Frontal cortex (tissue), 4 donors: ENCODE measurements at places on chromosomes 5 and 9. TPM values are rescaled to one million over a fixed set of nuclear protein-coding genes. Genes with fewer than 3 reads are reported as not detected.

- no peak for DNase-seq
Observed at GRCh38 chr5:150542933-150543445, 35.1 kb downstream of the NDST1 start.

DNA sequence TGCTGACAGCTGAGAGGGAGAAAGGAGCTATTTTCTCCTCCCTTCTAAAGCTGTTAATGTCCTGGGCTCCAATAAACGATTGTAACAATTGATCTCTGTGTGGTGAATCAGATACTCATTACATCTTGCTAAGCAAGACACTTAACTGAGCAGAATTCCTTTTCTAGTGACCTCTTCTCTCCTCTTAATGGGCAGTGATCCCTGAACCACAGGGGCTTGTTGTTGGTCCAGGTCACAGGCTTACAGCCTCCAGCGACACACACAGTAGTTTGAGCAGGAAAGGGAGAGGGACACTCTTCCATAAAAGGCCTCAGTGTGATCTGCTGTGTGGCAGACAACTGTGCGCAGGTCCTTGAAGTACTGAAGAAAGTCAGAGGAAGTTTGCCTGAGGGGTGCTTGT lies 58.5 kb upstream of the MYO10 start:
- DNase-seq = no peak

DNA sequence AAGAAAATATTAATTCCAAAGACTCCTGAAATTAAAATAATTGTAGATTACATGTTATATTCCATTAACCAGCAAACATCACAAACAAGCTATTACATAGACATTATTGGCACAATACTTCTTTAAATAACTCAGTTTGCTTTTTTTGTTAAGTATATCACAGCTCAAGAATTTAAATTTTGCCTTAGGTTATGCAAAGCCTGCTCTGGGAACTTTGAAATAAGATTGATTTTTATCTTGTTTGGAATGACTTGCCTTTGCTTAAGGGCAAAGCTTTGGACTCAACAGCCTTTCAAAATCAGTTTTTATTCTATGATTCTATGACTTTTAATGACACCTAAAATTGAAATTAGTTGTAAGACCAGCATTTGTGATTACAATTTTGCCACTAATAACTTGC lies 78.2 kb downstream of the ALDH7A1 start:
- no peak for DNase-seq

DNA sequence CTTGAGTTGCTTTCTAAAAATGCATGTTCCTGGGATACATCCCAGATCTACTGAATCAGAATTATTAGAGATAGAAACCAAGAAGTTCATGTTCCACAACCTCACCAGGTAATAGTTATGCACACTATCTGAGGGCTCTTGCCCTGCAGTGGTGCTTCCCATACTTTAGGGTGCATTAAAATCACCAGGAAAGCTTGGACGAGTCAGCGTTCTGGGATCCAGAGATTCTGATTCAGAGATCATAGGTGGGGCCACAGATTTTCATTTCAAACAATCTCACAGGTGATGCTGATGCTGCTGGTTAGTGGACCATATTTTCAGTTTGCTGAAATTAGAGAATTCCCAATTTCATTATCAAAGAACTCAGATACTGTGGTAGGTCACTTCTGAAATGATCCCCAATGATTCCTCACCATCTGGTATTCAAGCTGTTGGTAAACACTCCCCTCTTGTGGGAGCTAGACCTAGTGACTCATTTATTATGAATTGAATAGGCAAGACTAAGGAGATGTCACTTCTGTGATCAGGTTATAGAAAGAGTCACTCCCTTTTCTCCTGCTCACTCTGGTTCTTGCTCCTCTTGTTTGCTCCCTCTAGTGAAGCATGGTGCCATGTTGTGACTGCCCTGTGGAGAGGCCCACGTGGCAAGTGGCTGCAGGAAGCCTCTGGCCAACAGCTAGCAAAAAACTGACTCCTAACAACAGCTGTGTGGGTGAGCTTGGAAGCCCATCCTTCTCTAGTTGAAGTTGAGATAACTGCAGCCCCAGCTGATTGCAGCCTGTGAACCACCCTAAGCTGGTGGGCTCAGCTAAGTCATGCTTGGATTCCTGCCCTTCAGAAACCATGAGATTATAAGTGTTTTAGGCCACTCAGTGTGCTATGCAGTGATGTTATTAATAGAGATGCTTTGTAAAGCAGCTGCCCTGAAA lies 59.8 kb downstream of the SH3TC2 start:
- no peak for DNase-seq

GRCh38 chr9:34097865-34098264 lies 28.6 kb downstream of the DCAF12 start:
- no peak for DNase-seq

GRCh38 chr5:120684213-120684612 lies 220.1 kb downstream of the PRR16 start:
- DNase-seq = no peak

- DNase-seq = no peak
Observed at GRCh38 chr5:128632264-128632663, 94.2 kb upstream of the FBN2 start.

- DNase-seq = peak; percentile 26
Observed at GRCh38 chr5:61949054-61949678, 356.8 kb upstream of the KIF2A start.

- no peak for DNase-seq
Observed at GRCh38 chr9:106707291-106707690, 155.7 kb upstream of the ZNF462 start.

The C5orf47 gene
- total RNA-seq = 0.41 TPM

DNA sequence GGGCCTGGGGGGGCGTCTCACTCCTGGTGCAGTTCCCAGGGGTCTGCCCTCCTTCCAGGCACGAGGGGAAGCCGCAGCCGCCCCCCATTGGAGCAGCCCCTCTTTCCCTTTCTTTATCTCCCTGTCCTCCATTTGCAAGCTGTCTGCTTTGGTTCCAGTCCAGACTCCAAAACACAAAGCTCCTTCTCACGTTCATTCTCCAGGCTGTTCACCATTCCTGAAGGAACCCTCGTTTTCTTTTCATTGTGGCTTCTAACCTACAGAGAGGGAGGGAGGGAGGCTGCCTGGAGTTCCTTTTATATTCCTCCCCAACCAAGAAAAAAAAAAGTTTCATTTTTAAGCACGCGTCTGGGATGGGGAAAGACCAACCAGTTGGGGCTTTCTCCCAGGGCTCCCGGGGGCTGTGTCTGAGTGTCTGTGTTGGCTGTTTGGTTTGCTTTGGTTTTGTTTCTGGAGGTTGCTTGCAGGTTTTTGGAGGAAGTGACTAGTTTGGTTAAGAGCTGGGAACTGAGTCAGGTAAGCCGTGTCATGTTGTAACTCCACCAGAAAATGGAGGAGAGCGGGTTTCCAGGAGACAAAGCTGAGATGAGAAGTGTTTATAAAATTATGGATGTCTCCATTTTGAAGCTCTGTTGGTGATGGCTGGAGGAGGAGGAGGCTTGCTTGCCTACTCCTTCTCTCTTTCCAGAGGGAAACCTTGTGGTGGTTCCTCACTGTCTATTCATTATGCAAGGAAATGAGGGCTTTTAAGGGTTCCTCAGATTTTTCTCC lies 1.6 kb downstream of the ZNF462 start:
- DNase-seq = no peak

DNA sequence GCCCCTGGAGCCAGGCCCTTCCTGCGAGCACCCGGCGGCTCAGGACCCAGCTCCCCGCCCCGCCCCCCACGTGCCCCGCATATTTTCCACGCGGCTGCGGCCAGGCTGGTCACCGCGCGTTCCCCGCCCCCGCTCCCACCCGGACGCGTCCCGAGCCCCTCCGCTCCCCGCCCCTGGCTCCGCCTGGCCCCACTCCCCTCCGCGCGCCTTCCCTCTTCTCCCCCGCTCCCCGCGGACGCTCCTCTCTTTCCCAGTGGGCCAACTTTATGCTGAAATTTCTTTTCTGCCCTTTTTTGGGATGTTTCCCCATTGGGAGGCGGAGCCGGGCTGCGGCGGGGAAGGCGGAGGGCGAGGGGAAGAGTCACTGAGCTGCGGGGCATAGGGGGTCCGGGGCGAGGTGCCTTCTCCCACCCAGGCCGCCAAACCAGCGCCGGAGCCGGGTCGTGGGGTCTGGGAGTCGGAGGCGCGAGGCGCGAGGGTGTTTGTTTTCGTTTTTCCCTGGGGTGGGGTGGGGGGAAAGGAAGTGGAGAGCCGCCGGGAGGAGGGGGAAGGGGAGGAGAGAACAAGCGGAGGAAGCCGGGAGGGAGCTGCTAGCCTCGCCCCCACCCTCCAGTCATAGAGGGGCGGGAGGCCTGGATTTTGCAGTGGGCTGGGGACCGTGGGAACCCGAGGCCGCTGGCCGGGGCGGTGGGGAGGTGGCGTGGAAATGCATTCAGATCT lies 1.0 kb upstream of the TPM2 start:
- DNase-seq = peak; percentile 74

GRCh38 chr5:124154714-124155113 lies 591.7 kb downstream of the ZNF608 start:
- DNase-seq = no peak

GRCh38 chr9:12849486-12850003 lies 74.7 kb downstream of the LURAP1L start:
- DNase-seq = no peak

DNA sequence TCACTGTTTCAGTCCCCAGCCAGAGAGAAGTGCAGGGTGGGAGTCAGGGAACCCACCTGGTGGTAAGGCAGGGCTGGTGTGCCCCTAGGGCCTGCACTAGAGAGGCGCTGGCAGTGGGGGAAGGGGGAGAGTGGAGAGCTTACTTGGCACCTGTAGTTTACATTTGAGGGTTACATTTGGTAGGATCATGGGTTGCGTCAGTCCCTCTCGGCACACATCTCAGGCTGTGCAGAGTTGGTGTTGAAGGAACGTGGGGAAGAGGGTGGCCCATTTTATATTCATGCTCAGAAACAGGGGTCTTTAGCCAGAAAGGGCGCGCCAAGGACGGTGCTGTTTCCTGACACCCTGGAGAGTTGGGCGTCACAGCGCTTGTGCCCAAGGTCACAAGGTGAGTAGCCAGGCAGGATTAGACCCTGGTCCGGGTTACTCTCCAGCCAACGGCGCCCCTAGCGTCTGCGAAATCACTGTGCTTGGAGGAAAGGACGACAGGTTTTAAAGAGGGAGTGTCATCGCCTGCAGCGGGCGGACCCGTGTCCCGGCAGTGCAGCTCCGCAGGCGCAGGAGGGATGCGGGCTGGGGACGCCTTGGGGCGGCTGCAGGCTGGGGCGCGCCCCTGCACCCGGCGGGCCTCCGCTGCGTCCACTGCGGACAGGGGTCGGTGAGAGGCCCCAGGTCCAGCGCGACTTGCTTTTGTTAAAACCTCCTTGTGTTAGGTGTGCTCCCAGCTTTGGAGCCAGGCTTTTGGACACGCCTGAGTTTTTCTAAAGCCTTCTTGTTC lies 272.6 kb downstream of the FANCC start:
- DNase-seq = no peak

DNA sequence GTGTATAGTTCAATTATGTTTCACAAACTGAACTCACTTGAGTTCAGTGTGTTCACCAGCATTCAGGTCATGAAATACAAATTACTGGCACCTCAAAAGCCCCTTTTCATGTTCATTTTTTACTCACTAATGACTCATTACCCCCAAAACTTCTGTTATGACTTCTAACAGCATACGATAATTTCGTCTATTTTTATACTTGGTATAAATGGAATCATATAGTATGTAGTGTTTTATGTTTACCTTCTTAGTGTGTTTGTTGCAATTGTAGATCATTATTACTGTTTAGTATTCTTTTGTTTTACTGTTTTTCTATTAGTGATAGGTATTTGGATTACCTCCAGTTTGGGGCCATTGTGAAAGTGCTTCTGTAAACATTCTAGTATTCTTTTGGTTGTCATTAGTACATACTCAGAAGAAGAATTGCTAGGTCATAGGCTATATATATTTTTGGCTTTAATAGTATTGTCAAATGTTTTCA lies 33.4 kb downstream of the DDX4 start:
- no peak for DNase-seq

The OBP2B gene
- not detected for total RNA-seq

GRCh38 chr5:84184857-84185256 lies 199.8 kb downstream of the EDIL3 start:
- no peak for DNase-seq

- DNase-seq = no peak
Observed at GRCh38 chr9:110911659-110912418, 126.4 kb downstream of the LPAR1 start.

GRCh38 chr5:40571729-40572128 lies 108.0 kb upstream of the PTGER4 start:
- no peak for DNase-seq

The PCDHGC5 gene
- total RNA-seq = 4.9 TPM

The SOHLH1 gene
- total RNA-seq = not detected

The DDX4 gene
- total RNA-seq = 0.82 TPM

GRCh38 chr9:87285183-87285850 lies 212.3 kb upstream of the DAPK1 start:
- no peak for DNase-seq

The GDA gene
- 21.6 TPM for total RNA-seq

The NIPAL4 gene
- total RNA-seq = not detected

The DIAPH1 gene
- total RNA-seq = 22.4 TPM

The PCDHGA2 gene
- total RNA-seq = 4.5 TPM

- DNase-seq = no peak
Observed at GRCh38 chr9:105360344-105360743, 87.5 kb upstream of the FSD1L start.

- no peak for DNase-seq
Observed at GRCh38 chr9:78371981-78372380, 75.1 kb downstream of the PSAT1 start.

DNA sequence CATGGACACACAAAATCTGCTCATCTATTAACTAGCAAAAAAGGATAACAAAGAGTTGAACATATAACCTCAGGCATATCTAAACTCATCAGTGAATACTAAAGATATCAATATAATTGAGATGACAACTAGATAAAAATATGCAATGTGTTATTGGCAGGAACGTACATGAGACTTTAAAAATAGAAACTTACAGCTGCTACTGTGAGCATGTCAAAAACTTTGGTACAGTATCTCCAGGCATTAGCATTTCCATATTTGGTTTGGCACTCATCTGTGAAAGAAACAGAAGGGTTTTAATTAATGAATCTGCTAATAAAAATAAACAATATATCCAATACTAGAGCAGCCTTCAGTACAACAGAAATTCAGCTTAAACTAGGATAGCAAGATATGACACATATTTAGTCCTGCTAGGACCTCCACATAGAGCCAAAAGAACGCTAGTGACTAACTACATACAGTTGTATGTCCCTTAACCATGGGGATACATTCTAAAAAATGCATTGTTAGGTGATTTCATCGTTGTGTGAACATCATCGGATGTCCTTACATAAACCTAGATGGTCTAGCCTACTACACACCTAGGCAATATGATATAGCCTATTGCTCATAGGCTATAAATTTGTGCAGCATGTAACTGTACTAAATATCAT lies 10.5 kb upstream of the SCAI start:
- DNase-seq = no peak

DNA sequence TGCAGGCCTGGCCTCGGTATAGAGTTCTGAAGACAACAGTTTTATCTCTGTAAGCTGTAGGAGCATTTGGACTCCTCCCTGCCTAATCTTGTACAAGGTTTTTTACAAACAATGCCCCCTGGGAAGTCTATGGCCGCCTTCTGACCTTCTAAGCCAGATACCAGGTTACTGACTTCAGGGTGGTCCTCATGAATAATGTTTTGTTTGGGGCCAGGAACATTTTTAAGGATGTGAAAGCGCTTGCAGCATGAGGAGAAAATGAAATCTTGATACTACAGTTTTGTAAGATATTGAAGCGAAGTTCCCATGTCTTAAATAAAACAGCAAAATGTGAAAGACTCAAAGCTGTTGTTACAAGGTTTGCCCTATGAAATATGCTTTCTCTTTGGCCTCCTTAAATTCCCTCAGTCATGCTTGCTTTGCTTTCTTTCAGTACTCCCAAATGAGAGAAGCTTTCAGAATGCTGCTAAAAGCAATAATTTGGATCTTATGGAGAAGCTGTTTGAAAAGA lies 5.2 kb downstream of the ANKDD1B start:
- no peak for DNase-seq
